ENCODE measurements at places on chromosomes 4 and X. TPM values are rescaled to one million over a fixed set of nuclear protein-coding genes. Genes with fewer than 3 reads are reported as not detected.

DNA sequence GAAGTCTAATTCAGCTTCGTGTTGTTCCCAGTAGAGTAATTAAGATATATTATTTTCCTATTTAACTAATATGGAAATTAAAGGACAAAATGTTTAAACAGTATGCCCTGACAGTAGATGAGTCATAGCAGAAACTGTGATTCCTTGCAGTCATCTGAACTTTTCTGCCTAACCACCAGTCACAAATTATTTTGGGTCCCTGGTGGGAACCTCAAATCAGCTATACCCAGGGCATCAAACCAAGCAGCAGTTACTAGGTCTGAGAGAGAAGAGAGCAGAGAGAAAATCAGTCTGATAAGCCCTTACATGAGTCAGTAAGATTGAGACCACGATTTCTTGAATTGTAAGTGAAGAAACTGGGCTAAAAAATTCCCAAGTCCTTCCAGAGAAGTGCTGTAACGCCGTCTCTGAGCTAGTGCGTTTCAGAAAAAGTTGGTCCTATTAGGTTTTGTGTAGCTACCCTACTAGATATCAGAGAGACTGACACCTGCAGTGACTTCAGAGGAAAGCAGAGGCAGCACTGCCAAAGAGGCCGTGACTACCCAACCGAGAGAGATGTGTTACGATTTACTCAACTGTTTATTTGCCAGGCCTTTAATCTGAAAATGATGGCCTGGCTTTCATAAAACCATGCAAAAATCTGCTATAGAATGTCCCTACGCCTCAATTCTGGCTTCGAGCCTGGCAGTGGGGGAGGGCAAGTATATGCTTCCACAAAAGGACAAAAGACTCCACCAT is 21.7 kb upstream of the GPM6A start:
- no peak for DNase-seq
- no peaks in the 10 kb centered on the region for H3K36me3 ChIP-seq
- H3K4me1 ChIP-seq, result no peaks in the 10 kb centered on the region
- no peaks in the 10 kb centered on the region for H3K27me3 ChIP-seq
- H3K27ac ChIP-seq, result no peak overlapping the region
- H3K4me3 ChIP-seq, result no peak overlapping the region

DNA sequence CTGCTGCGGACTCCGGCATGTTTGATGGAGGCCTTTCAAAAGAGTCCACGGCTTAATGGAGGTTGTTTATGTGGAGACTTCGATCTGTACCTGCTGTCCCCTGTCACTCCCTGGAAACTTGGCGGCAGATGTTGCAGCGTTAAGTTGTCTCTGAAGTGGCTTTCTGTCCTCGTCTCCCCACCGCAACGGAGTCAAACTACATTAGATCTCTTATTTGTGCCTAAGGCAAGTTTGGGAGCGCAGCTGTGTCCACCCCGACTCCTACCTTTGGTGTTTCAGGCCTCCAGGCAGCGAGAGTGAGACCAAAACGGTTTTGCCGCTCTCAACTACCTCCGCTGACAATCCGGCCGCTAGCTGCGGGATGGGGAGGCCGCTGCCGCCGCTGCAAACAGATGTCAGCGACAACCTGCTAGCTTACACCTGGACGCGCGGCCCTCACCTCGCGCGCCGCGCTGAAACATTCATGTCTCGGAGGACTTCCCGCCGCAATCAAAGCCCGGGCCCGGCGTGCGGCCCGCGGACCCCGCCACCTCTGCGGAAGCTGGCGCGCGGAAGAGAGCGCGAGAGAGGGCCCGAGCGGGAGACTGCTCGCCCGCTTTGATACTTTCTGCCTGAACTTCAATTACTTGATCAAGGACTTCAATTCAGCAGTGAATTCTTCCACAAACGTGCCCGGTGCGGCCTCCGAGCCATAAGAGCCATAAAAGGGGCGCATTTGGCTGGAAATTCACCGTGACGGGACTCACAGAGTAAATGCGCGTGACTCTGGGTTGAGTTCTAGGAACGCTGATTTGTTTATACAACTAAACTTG is 108.4 kb downstream of the ANTXR2 start:
- H3K27ac ChIP-seq, result no peak overlapping the region
- DNase-seq, result no peak
- no peaks in the 10 kb centered on the region for H3K27me3 ChIP-seq
- H3K36me3 ChIP-seq, result peaks cover 4% of the 10 kb centered on the region
- H3K4me3 ChIP-seq, result no peak overlapping the region

GRCh38 chr4:55635282-55635681 is 816 bp downstream of the NMU start:
- no peak for DNase-seq
- no peaks in the 10 kb centered on the region for H3K36me3 ChIP-seq
- no peak overlapping the region for H3K27ac ChIP-seq
- no peak overlapping the region for H3K4me3 ChIP-seq
- no peaks in the 10 kb centered on the region for H3K27me3 ChIP-seq

DNA sequence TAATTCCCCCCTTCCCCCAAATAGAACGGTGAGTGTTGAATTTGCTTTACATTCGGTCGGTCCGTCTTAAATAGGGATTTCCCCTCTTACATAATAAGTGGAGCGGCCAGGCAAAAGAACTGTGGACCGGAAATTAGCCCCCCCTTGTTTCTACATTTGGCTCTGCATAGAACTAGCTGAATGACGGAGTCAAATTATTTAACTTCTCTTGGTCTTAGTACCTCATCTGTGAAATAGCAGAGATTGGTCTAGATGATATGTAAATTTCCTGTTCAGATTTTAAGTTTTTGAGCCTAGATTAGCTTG is 1.3 kb downstream of the SPATA18 start:
- H3K4me1 ChIP-seq, result no peaks in the 10 kb centered on the region
- H3K36me3 ChIP-seq, result no peaks in the 10 kb centered on the region

GRCh38 chrX:85930099-85930498 is 117.3 kb downstream of the CHM start:
- no peak overlapping the region for H3K4me3 ChIP-seq
- DNase-seq, result no peak
- H3K27me3 ChIP-seq, result no peaks in the 10 kb centered on the region

- H3K36me3 ChIP-seq, result no peaks in the 10 kb centered on the region
- H3K27ac ChIP-seq, result no peak overlapping the region
- no peak for DNase-seq
- H3K4me1 ChIP-seq, result no peaks in the 10 kb centered on the region
These were observed 66.6 kb downstream of the ING2 start for GRCh38 chr4:183571350-183571941.

The FAM184B gene
- not detected for total RNA-seq

The TMEM271 gene
- not detected for total RNA-seq
